CD4-positive, alpha-beta T cell treated with Interferon alpha-2 for 1 hour (primary cell): ENCODE measurements at places on chromosomes 13 and 19.

DNA sequence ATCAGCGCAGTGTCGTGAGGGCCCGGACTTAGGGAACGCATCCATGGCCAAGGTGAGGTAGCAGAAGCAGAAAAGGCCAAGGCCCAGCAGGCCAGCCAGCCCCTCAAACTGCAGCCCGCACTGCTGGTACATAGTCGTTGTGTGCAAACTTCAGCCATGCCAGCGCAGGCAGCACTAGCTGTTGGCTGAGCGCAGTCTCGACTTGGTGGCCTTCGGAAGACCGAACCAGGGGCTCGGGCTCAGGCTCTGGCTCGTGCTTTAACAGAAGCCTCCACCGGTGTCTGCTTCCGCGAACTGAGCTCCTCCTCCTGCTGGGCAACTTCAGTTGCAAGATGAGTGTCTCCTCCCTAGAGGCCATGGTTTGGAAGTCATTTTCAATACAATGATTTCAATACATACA, 157.5 kb downstream of the DNAJC15 start:
- no peak for DNase-seq

- no peak for DNase-seq
Measured at GRCh38 chr13:106416645-106417044, 118.8 kb downstream of the EFNB2 start.

DNA sequence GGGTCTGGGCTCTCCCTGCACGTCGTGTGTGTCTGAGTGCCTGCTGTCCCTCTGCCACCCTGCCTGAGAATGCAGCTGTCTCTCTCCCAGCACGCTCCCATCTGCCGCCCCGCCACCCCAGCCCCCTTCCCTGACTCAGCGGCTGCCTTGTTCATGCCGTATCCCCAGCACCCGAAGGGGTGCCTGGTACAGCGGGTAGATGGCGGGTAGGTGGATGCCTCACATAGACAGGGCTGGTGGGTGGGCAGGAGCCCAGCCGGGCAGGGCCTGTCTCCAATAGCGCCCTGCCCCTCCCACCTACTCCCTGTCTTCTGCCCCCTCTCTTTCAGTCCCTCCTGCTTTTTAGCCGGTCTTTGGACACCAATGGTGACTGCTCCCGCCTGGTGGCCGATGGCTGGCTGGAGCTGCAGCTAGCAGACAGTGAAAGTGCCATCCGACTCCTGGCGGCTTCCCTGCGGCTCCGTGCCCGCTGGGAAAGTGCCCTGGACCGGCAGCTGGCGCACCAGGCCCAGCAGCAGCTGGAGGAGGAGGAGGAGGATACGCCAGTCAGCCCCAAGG, 30.3 kb downstream of the DHX34 start:
- no peak for DNase-seq

DNA sequence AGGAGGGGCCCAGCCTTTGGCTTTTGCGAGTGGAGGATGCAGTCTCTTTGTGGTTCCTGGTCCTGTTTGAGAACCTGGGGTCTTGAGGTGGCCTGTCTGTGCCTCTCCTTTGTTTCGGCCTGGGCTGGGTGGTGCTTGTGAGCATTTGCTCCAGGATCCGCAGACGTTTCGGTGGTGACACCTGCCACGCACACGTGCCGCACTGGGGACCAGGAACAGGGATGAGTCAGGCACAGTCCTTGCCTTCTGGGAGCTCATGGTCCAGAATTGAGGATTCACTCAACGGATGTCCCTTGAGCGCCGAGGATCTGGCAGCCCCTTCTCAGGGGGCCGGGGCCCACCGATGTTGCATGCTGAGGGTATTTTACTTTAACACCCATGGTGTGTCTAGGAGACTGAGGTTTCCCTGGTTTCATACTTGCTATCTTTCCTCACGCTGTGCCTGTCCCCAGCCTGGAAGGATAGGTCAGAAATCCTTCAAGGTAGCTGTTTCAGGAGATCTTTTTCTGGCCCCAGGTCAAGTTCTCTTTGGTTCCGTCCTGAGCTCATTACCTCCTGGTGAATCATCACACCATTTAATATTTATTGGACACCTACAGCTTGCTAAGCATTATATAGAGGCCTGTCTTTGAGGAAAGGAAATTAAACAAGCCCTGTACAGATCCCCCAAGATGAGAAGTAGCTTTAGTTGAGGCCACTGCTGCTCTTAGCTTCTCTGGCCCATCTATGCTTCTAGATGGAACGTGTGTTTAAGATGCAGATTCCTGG, 5.1 kb downstream of the HDGFL2 start:
- DNase-seq = no peak

GRCh38 chr19:11478167-11479089, 2.4 kb downstream of the ELAVL3 start:
- no peak for DNase-seq

DNA sequence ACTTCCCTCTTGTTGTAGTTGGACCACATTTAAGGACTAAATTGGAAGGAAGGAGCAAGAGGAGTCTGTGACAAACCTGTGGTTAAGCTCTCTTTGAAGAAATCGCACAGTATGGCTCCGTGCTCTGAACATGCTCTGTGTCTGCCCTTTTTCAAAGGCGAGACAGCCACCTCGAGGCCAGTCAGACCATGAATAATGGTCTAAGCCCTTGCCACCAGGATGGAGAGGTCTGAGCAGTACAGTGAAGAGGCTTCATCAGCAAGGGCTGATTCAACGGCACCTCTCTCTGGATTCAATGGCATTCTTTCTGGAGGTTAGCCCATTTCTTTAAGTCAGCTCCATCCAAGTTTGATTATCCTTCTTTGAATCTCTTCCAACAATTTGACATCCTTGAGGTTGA, 30.9 kb downstream of the FAM216B start:
- no peak for DNase-seq

GRCh38 chr19:571566-571974, 826 bp upstream of the BSG start:
- peak; percentile 40 for DNase-seq

GRCh38 chr19:57334191-57334590, 13.9 kb downstream of the ZNF543 start:
- no peak for DNase-seq

DNA sequence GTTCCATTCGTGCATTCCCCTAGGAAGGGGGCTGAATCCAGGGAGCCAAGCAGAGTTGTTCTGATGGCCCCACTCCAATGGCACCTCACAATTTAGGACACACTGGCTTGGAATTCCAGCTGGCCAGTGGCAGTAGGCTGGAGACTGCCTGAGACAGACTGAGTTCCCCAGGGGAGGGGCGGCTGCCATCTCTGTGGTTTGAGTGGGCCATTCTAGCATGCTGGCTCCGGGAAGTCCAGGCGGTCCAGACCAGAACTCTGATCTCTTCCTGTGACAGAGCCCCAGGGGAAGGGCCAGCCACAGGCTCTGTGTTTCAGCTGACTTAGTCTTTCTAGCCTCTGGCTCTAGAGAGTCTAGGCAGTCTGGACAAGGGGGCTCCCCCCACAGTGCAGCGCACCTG, 29.5 kb upstream of the SLC7A1 start:
- no peak for DNase-seq

- DNase-seq = no peak
Measured at GRCh38 chr19:32296694-32297093, 48.7 kb upstream of the ZNF507 start.

DNA sequence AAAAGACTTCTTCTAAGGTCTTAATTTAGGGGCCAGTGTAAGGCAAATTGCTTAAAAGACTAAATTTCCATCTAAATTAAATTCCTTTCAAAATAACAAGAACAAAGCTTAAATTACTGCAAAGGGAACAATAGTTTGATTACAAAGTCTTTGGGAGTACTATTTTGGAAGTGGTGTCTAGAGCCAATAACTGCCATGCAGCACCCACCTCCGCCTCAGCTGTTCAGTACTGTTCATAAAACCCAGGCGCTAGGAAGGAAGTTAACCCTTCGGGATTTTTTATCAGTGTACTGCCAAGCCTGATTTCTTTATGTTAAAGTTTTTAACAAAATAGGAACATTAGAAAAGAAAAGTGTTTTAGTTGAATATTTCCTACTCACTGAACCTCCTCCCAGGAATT, 210.1 kb downstream of the LIG4 start:
- DNase-seq = no peak

DNA sequence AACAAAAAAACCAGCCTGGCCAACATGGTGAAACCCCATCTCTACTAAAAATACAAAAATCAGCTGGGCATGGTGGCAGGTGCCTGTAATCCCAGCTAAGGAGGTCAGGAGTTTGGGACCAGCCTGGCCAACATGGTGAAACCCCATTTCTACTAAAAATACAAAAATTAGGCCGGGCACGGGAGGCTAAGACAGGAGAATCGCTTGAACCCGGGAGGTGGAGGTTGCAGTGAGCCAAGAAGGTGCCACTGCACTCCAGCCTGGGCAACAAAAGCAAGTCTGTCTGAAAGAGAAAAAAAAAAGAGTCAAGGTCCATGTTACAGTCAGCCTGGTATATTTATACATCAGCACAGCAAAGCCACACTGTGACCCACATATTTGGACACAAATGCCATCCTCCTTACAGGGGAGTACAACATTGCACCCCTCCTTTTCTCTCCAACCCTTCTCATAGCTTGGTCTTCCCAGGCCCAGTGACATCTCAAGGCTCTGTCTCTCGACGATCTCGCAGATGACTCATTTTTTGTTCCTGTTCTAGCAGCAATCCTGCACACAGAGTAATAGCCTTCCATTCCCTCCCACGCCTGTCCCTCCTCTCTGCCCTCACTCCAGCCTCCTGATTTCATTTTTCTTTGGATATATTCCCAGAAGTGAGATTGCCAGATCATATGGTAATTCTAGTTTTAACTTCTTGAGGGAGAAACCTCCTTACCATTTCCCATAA, 21.0 kb upstream of the DPP9 start:
- no peak for DNase-seq

GRCh38 chr13:52784591-52785340, 45.1 kb upstream of the CNMD start:
- DNase-seq = no peak

- no peak for DNase-seq
Measured at GRCh38 chr13:99883805-99884204, 87.8 kb downstream of the ZIC5 start.
